ENCODE measurements at places on chromosomes 3 and 15.

- DNase-seq, result no peak
Observed at GRCh38 chr3:145719114-145719513, 441.9 kb downstream of the PLOD2 start.

- DNase-seq, result no peak
Observed at GRCh38 chr15:39243396-39243795, 337.5 kb upstream of the THBS1 start.

DNA sequence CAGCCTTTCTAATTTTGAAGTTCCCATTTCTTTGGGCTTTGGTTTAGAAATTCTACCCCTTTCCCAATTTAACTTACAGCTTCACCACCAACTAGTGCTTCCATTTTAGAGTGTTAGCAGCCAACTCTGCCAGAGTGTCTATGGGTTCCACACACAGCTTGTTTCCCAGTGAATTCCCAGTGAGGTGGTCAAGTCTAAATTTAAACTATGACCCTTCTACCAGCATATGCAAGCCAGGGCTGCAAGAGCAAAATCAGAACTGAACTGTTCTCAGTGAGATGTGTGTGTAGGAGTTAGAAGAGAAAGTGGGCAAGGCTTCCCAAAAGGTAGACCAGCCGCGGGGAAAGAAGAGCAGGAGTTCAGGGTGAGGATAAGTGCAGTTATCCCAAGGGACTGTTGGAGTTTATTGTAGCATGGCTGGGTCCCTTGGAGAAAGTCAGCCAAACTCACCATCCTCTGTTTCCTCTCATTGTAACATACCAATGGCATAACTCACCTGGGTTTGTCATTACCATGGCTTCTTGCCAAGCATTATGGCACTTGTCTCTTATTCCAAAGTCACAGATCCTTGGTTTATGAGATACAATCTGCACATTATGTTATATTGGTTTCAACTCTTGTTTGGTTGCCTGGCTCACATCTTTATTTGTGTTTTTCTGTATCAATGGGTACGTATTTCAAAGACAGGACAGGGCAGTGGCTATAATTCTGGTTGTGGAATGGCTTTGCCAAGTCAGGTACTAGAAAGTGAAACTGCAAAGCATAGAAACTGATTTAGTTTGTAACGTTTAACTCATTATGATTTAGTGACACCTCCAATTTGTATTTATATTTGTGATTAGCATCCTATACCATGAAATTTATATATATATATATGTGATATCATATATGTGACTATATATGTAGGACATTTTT, 130.2 kb upstream of the UMPS start:
- DNase-seq, result no peak

- no peak for DNase-seq
Observed at GRCh38 chr3:25156626-25157025, 271.4 kb upstream of the RARB start.

DNA sequence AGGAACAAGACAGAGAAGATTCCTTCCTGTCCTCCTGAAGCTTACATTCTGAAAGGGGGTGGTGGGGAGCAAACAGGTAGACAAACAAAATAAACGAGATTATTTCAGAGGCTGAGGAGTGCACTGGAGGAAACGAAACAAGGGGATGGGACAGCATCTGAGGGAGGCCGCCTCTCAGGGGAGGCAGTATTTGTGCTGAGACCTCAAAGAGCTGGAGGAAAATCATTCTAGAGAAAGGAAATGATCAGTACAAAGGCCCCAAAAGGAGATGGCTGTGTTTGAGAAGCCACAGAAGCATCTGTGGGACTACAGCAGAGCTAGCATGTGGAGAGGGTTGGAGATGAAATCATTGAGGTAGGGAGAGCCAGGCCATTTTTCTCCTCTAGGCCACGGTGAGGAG, 55.1 kb downstream of the DCLK3 start:
- DNase-seq, result no peak
